ENCODE measurements at places on chromosomes 16 and 17.

GRCh38 chr17:80856863-80857755 lies 134.5 kb upstream of the CHMP6 start:
- no peak for DNase-seq

DNA sequence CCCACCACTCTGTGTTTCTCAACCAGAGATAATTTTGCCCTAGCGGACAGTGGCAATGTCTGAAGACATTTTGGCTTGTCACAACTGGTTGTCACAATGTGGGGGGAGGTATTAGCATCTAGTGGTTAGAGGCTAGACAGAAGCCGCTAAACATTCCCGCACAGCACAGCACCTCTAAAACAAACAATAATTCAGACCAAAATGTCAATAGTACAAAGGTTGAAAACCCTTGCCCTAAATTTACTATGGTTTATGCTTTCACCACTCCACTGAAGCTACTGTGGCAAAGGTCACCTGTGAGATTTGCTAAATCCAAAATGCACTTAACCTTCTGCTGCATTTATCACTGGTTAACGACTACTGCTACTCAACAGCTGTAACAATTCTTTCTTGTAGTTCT lies 14.1 kb downstream of the NUP88 start:
- DNase-seq: no peak

- DNase-seq: no peak
These were observed 249.6 kb downstream of the ENGASE start for GRCh38 chr17:79324194-79324593.

- DNase-seq: no peak
These were observed 71.9 kb upstream of the GAS7 start for GRCh38 chr17:10270258-10270657.

- DNase-seq: no peak
These were observed 81.7 kb downstream of the CYB561 start for GRCh38 chr17:63364387-63364786.

GRCh38 chr17:55570391-55570790 lies 59.1 kb upstream of the SMIM36 start:
- no peak for DNase-seq

Measured in left renal pelvis (tissue), 4 donors.